CD4-positive, alpha-beta T cell treated with Interferon alpha-2 for 1 hour (primary cell): ENCODE measurements at places on chromosomes 7 and 10.

DNA sequence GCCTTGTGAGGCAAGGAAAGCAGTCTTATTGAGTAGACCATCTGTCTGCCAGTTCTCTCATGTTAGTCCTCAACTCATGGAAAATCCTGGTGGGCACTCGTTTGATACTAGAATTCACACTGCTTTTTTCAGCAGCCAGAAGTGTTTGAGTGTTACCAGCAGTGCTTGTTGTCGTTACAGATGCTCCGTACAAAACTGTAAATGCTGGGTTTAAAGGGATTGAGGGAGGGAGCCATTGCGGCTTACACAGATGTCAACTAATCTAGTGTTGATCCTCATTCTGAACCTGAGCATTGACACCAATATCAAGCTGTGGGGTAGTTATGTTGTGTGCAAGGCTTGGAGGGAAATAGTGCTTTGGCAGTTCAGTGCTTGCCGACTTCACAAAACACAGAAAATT is 348.6 kb downstream of the AUTS2 start:
- DNase-seq = no peak

GRCh38 chr7:40525764-40526163 is 391.0 kb downstream of the SUGCT start:
- DNase-seq = no peak

GRCh38 chr7:158063850-158064610 is 523.6 kb downstream of the PTPRN2 start:
- no peak for DNase-seq

DNA sequence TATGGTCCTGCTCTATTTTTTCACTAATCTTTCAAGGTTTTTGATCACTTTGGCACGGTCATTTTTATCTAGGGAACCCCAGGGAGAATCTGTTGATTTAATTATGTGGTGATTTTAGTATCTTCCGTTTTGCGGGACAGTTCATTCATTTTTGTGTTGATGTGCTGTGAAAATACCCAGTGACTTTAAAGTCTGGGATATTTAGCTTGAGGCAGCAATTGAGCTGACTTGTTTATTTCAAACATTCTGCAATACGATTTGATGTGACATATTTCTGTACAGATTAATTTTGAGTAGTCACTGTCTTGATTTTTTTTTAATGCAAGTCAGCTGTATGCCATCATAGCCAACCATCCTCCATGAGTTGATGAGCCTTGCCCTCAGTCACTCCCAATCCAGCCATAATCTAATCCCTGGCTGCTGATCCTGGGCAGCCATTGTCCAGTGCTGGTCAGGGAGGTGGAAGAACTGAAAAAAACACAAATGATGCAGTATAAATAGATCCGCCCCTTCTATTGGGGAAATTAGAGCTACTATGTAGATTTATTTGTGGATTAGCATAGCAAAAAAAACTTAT is 183.4 kb downstream of the CCSER2 start:
- no peak for DNase-seq

GRCh38 chr7:135348493-135348892 is 114.9 kb downstream of the STRA8 start:
- no peak for DNase-seq

- DNase-seq = no peak
These were observed 69.8 kb downstream of the SRI start for GRCh38 chr7:88150033-88150432.

DNA sequence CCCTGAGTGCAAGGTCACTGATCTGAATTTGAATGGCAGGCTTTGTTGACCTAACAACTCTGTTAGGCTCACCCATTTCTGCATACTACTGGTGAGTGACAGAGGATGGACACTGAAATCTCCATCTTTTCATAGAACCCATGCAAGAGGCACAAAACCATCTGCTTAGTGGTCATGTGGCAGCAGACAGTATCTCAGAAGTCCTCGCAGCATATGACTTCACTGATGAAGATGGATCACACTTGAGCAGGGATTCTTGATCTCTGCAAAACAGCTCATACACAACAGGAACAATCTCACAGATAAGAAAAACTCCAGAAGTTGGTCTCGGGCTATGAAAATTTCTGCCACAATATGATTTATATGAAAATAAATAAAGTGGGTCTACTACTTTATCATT is 487.9 kb downstream of the KCNMA1 start:
- no peak for DNase-seq

DNA sequence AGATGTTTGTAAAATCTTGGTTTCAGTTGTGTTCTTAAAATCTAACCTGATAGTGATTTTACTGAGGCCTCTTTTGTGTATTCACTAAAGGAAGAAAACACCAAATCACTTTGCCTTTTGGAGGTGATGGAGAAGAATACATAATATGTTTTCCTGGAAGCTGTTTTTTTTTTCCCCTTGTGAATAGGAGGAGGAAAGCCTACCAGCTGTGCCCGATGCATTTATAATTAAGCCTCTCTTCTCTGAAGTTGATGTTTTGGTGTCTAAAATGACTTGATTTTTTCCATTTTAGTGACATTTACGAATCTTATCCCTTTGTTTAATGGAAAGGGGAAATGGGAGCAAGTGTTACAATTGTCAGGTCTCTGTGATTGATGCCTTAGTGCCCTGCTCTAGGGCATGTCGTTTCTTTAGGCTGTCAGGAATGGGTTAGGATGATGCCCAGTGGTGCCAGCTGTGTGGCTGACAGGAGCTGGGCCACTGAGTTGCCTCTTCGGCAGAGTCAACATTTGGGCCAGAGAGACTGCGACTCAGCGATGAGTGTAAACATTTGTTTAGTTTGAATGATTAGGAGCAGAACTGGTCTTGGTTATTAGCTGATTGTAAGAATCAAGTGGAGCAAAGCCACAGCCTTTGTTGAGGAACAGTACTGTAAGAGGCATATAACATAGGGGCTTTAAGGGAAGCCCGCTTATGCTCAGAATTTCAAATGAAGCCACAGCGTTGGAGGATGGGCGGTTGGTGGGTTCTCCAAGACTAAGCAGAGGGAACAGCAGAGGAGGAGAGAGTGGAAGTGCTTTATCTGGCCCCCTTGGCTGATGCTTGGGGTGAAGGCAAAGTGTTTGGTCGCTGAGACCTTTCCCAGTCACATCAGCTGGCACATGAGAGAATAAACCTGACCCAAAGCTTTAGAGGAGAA is 81.6 kb downstream of the CDK14 start:
- DNase-seq = no peak

DNA sequence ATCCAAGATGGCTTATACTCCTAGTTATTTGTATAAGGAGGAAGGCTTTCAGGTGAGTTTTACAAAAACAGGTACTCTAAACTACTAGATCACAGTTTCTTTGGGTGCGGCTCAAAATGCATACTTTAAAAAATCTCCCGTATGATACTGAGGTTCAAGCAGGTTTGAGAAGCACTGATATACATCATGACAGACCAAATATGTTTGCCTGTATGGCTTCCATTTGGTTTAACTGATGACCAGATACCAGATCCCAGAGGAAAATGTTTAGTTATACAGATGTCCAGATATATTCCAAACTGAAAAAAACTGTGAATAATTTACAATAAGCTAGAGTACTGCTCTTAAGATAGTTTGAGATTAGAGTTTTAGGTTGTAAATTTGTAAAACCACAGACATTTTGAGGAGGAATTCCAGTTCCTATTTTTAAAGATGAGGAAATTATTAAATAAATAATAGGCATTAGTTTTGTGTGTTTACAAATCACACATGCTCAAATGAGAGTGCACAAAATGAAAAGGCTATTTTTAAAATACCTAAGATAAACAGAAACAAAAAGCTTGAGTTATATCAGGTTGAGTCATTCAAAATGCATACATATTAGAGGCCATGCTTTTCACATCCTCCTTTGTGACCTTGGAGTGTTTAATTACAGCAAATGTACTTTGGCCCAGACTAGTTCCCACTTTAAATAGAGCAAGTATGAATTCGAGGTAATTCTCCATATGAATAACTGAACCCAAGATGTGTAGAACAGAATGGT is 60.5 kb downstream of the SEMA3C start:
- DNase-seq = no peak

DNA sequence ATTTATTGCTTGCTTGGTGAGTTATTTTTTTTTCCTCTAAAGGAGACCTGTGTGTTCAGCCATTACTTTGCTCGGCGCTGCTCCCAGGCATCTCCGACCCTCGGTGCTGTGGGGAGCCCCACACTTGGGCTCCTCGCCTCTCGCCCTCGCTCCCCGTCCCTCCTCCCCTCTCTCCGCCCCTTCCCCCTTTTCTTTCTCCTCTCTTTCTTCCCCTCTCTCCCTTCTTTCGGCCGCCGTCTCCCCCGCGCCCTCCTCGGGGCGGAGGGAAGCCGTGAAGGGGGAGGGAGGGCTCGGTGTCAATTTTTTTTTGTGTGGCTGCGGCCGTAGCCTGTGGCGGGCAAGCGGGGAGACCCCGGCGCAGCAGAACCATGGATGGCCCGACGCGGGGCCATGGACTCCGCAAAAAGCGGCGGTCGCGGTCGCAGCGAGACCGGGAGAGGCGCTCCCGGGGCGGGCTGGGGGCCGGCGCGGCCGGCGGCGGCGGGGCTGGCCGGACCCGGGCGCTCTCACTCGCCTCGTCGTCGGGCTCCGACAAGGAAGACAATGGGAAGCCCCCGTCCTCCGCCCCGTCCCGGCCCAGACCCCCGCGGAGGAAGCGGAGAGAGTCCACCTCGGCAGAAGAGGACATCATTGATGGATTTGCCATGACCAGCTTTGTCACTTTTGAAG is 1.1 kb downstream of the AUTS2 start:
- DNase-seq = no peak

- DNase-seq = no peak
These were observed 43.1 kb upstream of the CASD1 start for GRCh38 chr7:94466516-94466915.

GRCh38 chr7:33821970-33822369 is 83.4 kb upstream of the BMPER start:
- DNase-seq = no peak

GRCh38 chr10:74272288-74272687 is 121.3 kb downstream of the ADK start:
- no peak for DNase-seq

DNA sequence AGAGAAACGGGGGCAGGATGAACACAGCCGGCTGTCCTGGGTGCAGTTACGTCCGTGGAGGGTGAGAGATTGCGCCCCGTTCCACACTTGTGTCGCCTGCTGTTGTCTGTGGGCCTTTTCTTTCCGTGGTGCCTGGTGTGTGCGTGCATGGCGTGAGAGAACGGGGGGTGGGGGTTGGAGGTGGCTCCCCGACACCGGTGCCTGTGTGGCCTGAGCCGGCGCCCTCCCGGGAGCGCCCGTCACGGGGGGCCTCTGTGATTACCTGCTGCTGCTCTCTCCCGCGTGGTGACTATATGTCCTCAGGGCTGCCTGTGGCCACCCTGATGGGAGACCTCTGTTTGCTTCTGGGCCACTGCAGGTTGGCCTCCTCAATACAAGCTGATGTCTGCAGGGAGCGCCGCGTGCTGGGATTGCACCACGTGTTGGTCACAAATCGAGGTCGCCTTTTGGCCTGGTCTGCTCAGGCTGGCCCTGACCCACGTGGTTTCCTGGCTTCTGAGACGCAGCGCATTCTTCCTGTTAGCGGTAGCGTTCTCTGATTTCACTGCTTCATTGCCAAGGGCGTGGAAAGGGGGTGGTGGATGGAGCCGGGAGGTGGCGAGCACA is 10.9 kb upstream of the AP5Z1 start:
- DNase-seq = no peak

- no peak for DNase-seq
These were observed 57.5 kb downstream of the MDFIC start for GRCh38 chr7:114979388-114979787.

DNA sequence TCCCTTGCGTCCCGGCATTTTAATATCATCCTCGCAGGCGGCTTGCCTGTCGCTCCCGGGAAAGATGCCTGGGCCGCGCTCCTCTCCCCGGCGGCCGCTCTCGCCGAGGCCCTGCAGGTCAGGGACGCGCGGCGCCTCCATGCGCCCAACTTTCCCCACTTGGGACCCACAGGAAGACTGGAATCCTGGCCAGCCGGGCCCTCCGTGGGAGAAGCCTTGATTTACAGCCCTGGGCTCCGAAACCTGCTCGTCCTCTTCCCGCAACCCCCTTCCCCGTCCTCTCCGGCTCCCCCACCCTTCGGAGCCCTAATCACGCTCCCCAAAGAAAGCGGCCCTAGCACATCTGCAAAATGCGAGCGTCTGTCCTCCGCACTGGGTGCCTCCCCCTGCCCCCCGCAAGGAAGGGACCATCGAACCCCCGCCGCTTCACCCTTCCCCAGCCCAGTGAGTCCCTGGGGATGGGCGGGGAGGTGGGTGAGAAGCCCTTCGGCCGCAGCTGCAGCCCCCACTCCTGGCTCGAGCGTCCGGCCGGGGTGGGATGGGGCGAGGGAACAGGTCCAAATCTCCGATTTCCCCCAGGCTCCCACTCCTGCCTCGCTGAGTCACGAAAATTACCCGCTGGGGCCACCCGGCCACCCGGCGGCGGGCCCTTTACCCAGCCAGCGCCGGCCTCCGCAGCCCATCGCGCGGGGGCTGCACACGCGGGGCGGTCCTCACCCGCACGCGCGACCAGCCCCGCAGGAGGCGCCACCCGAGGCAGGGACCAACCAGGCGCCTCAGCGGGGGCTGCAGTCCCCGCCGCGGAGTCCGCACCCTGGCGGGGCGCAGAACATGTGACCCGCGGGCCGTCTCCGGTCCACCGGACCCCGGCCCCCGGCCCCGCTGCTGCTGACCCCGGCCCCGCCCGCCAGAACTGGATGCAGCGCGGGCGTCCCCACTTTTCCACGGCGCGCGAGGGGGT is 695 bp downstream of the HSPA12A start:
- DNase-seq = no peak

- no peak for DNase-seq
These were observed 105.1 kb upstream of the SORCS1 start for GRCh38 chr10:107269626-107270025.

DNA sequence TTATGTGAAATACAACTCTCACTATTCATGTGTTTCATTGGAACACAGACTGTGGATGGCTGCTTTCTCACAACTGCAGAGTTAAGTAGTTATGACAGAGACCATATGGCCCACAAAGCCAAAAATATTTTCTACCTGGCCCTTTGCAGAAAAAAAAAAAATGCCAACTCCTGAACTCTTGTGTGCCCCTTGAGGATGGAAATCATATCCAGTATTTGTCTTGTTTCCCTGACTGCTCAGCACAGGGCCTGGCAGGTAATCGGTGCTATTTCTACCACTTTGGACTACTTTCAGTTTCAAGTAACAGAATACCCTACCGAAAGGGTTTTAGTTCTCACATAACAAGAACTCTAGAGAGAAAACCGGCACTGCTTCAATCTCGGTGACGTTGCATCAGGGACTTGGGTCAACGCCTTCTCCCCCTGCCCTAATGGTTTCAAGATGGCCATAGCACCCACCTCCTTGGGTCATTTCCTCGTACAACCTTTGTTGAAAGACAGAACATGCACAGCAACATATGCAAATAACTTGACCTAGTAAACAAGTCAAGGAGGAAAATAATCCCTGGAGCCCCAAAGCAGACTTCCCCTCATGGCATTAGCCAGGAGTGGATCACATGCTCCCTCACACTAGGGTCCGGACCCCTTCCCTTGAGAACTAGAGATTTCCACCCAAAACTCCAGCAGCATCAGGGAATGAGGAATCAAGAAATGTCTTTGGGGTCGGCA is 11.8 kb upstream of the GPNMB start:
- DNase-seq = no peak

- DNase-seq = no peak
These were observed 61.6 kb downstream of the DENND11 start for GRCh38 chr7:141640239-141640840.

- DNase-seq = no peak
These were observed 104.9 kb upstream of the C7orf33 start for GRCh38 chr7:148485618-148486017.

- no peak for DNase-seq
These were observed 22.4 kb downstream of the VIPR2 start for GRCh38 chr7:159122276-159122675.

- peak; percentile 13 for DNase-seq
These were observed 27.4 kb upstream of the PSAP start for GRCh38 chr10:71878327-71879034.

GRCh38 chr7:40757109-40757508 is 622.3 kb downstream of the SUGCT start:
- DNase-seq = no peak
